H7 (cell line): ENCODE measurements at places on chromosomes 5 and 9. TPM values are rescaled to one million over a fixed set of nuclear protein-coding genes. Genes with fewer than 3 reads are reported as not detected.

C5orf58 gene
- 4.3 and 4.9 TPM in 2 replicates for total RNA-seq

ECSCR gene
- 4.6 and 6.4 TPM in 2 replicates for total RNA-seq

PKD2L2 gene
- total RNA-seq: not detected in 2 replicates

DIPK1B gene
- total RNA-seq: 57.0 and 75.7 TPM in 2 replicates

DNA sequence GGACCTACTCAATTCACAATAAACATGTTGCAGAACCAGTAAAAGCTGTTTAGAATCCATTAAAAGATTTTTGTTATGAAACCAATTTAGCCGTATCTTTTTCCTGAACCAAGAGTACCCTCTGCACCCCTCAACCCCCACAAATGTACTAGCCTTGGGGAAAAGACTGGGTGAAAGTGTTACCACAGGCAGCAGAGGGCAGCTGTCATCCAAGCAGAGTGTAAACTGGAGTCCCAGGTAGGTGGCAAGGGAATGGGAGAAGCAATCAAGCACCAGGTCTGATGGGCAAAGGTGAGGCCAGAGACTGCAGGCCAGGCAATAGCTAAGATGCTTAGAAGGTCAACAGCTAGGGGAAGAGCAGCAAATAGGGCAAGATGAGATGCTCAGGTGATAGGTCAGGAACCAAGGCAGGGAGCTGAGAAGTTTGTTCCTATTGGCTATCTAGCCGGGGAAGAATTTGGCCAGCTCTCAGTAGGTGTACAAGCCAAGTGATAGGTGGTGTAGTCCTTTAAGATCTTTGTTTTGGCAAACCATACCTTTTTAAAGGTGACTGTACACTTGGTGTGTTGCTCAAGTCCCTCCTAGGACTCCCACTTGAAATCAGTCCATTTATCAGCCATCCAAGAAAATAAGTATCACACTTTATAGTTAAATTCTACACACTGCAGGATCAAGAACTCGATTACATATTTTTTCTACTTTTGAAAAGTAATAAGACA is 77.8 kb upstream of the CCDC112 start:
- no peak for DNase-seq

DNA sequence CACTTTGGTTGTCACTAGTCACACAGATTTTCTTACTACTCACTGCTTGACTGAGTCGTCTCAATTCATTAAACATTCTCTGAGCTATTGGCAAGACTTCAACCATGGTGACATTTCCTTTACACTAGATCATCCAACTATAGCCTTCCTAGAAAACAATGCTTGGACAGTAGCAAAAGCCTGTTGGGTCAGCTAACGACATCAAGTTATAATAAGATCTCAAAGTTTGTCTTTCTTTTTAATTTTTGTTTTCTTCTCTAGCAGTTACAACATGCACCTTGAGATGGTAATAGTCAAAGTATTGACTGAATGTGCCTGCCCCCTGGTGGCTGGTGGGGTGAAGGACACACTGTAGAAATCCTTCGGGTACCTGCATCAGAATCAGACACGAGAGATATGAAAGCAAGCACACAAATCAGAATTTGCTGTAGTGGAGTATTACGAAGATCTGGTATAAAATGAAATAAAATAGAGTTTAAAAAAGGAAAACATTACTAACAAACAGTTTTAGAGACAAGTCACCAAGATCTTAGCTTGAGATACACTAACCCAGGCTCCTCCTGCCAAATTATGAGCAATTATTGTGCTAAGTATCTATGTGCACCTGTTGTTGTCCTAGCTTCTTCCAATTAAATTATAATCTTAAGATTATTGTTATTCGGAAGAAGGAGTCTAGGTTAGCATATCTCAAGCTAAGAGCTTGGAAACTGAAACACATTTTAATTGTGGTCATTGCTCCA is 81.2 kb downstream of the ARL15 start:
- DNase-seq: peak; percentile 18

DNA sequence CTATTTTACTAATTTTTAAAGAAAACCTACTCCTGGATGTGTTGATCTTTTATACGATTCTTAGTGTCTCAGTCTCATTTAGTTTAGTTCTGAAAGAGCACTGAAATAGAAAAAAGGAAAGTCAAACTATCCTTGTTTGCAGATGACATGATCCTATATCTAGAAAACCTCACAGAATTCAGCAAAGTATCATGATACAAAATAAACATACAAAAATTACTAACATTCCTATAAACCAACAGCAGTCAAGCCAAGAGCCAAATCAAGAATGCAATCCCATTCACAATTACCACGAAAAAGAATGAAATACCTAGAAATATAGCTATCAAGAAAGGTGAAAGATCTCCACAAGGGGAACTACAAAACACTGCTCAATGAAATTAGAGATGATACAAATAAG is 225.8 kb upstream of the CDH18 start:
- DNase-seq: no peak

DNA sequence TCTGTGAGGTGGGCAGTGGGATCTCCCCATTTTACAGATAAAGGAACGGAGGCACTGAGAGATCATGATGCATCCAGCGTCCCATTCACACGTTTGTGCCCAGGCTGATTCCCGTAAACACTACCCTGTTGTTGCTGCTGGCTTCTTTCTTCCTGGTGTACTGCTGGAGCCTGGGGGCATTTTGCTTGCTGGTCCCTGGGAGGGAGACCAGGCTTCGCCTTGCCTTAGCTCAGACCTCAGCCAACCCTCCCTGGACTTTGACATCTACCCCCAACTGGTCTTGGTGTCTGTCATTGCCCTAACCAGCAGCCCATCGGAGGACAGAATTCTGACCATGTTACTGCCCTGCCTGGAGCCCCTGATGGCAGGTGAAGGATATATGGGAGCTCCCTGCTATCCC is 82.4 kb downstream of the ZNF618 start:
- DNase-seq: no peak

DNA sequence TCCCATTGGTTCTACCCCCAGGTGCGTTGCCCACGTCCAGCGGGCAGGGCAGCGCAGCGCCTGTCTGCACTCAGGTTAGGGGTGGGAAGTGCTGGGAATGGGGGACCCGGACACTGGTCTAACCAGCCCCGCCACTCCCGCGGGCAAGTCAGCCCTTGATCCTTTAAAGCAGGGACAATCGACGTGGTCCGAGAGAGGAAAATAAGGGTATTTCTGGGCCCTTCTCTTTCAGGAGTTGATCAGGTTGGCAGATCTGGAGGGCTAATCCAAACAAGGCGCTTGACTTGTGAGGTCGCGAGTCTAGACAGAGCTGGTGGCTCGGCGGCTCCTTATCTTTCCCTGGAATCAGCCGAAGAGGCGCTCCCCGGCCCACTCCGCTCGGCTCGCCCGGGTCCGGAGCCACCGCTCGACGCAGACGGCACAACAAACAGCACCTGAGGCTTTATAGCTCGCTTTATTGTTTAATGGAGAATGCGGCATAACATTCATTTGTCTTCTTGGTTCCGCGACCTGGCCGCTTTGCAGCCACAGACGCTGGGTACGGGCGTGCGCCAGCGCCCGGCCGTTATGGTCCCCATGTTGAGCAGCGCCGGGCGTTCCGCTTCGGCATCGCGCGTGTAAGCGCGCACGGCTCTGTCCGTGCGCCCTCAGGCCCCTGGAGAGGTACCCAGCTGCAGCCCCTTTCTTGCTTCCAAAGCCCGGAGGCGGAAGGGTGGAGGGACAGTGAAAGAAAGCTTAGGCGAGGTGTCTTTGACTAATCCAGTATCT is 15.8 kb downstream of the ISL1 start:
- peak; percentile 61 for DNase-seq

GRCh38 chr5:147860641-147861025 is 17.9 kb upstream of the SCGB3A2 start:
- no peak for DNase-seq

GRCh38 chr5:173178369-173178910 is 34.1 kb downstream of the BNIP1 start:
- no peak for DNase-seq

GRCh38 chr9:132410642-132411041 is 631 bp downstream of the CFAP77 start:
- peak; percentile 43 for DNase-seq

DNA sequence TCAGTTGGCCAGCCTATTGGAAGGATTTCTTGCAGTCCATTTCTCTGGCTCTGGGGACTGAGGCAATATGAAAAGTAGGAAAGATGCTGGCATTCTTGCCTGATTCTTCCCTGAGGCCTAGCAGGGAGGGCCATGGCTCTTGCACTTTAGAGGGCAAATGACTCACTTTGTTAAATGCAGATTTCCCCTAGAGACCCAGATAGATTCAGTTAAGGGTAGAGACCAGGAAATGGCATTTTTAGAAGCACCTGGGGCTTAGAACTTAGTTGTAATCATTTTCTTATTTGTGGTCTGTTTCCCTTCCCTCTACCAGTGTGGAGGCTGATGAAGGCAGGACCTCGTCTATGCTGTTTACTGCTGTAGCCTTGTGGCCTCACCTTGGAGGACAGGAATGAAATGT is 112.8 kb upstream of the NR3C1 start:
- no peak for DNase-seq

GRCh38 chr5:80895523-80895922 is 64.6 kb upstream of the RASGRF2 start:
- DNase-seq: no peak

GRCh38 chr9:98074115-98074990 is 17.8 kb downstream of the NANS start:
- peak; percentile 80 for DNase-seq

DNA sequence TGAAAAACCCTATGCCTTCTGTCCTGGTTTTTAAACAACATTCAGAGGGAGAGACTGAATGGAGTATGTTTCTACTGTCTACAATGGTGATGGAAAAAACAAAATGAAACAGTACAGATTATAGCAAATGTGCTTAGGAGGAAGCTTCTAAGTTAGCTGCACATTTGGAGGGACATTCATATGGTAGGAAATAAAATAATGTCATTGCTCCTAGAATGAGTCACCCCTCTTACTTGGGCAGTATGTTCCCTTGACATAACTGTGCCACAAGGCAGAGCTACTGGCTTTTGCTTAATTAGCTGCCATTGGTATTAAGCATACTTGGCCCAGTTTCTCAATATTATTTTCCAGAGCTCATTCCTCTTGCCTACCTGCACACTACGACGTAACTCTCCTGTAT is 128.9 kb downstream of the GDNF start:
- DNase-seq: no peak

DNA sequence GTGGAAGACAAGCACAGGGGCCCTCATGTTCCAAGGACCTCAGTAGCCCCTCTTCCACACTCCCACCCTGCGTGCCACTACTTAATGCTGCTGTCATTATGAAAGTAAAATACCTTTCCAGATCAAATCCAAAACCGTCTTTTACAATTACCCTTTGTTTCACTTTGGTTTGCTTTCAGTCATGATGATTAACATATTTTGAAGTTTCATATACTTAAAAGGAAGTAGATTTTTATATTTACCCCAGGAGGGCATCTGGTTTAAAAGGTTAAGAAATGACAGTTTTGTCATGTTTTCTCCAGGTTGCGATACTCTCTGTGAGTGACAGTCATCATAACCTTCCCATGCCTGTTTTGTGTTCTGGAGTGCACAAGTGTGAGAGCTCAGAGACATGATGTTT is 13.5 kb upstream of the MAP1B start:
- DNase-seq: no peak
